ENCODE measurements at places on chromosomes 16 and 17. TPM values are rescaled to one million over a fixed set of nuclear protein-coding genes. Genes with fewer than 3 reads are reported as not detected.

Gene PYY
- not detected for total RNA-seq

Gene PRR11
- total RNA-seq = 1.3 TPM

Gene ABAT
- 4.2 TPM for total RNA-seq

Gene SSTR5
- total RNA-seq = 1.3 TPM

Gene OMG
- total RNA-seq = not detected

Gene GIT1
- total RNA-seq = 44.0 TPM

Gene AHSP
- not detected for total RNA-seq

Gene DRC3
- total RNA-seq = 2.0 TPM

Gene HOXB4
- total RNA-seq = 1.6 TPM

Gene TRIM25
- 30.3 TPM for total RNA-seq

Gene CBX2
- 3.5 TPM for total RNA-seq

Gene EVPLL
- not detected for total RNA-seq

Gene SPNS3
- total RNA-seq = 0.42 TPM

Gene SALL1
- total RNA-seq = 0.29 TPM

Gene MT3
- 11.5 TPM for total RNA-seq

Gene G6PC1
- total RNA-seq = not detected

Gene RFWD3
- 8.8 TPM for total RNA-seq

Gene GPR139
- total RNA-seq = not detected

Gene KRT32
- total RNA-seq = not detected

Gene COX4I1
- total RNA-seq = 1,597 TPM

Gene GABARAP
- 475 TPM for total RNA-seq

Gene DNASE1L2
- 0.65 TPM for total RNA-seq

Gene TMEM238L
- not detected for total RNA-seq

Gene LGALS9B
- not detected for total RNA-seq

Gene TMIGD1
- not detected for total RNA-seq

Gene GALK1
- 22.0 TPM for total RNA-seq

Gene IRX6
- 0.34 TPM for total RNA-seq

Gene FNDC8
- not detected for total RNA-seq

Gene BAIAP3
- 0.99 TPM for total RNA-seq

Measured in left cardiac atrium (tissue), 4 donors.